ENCODE measurements at places on chromosomes 2 and 18. TPM values are rescaled to one million over a fixed set of nuclear protein-coding genes. Genes with fewer than 3 reads are reported as not detected.

Gene GLI2
- total RNA-seq, result 7.9 TPM

Gene SCN9A
- total RNA-seq, result 58.6 TPM

Gene CYP27C1
- total RNA-seq, result not detected

Gene APCDD1
- not detected for total RNA-seq

Gene UGP2
- 86.5 TPM for total RNA-seq

Gene GKN2
- total RNA-seq, result 1.6 TPM

Gene CCDC178
- 0.42 TPM for total RNA-seq

Gene LIMS4
- not detected for total RNA-seq

Gene CTLA4
- not detected for total RNA-seq

Gene GPN1
- 39.5 TPM for total RNA-seq

Gene RTP5
- total RNA-seq, result not detected

Gene SATB2
- 13.4 TPM for total RNA-seq

Gene LAMA3
- 3.9 TPM for total RNA-seq

Gene MBD2
- 30.9 TPM for total RNA-seq

Gene CMPK2
- 0.17 TPM for total RNA-seq

Gene DSC1
- 0.14 TPM for total RNA-seq

Gene DYNAP
- not detected for total RNA-seq

Gene MPHOSPH10
- total RNA-seq, result 29.9 TPM

Gene POTEI
- total RNA-seq, result not detected

Gene CNPPD1
- total RNA-seq, result 21.7 TPM

Gene YWHAQ
- total RNA-seq, result 443 TPM

Gene CDKL4
- not detected for total RNA-seq

Gene CRYGC
- total RNA-seq, result not detected

Gene IHH
- total RNA-seq, result not detected

Gene PDCL3
- 20.9 TPM for total RNA-seq

Gene KATNAL2
- total RNA-seq, result 0.87 TPM

Gene TCF4
- total RNA-seq, result 4.9 TPM

Gene IL36G
- total RNA-seq, result not detected

Gene SLC19A3
- 12.3 TPM for total RNA-seq

Gene ANKRD36C
- total RNA-seq, result 19.5 TPM

Gene AQP12B
- not detected for total RNA-seq

Gene RUFY4
- not detected for total RNA-seq

Gene SEH1L
- total RNA-seq, result 43.2 TPM

Gene ALLC
- total RNA-seq, result not detected

Gene HNMT
- total RNA-seq, result 17.0 TPM

Gene MEIS1
- total RNA-seq, result 3.9 TPM

Gene GPR39
- 0.49 TPM for total RNA-seq

Gene ST6GAL2
- not detected for total RNA-seq

Gene CTAGE1
- not detected for total RNA-seq

Gene ARHGEF33
- total RNA-seq, result 0.47 TPM

Gene HMSD
- 0.81 TPM for total RNA-seq

Gene ALPG
- not detected for total RNA-seq

Gene IL37
- total RNA-seq, result not detected

Gene CCDC142
- total RNA-seq, result 15.6 TPM

Gene FLACC1
- total RNA-seq, result 0.45 TPM

Gene POTEE
- not detected for total RNA-seq

Gene KLHL14
- 0.54 TPM for total RNA-seq

Gene LYG1
- 0.43 TPM for total RNA-seq

Gene CBLN2
- 0.61 TPM for total RNA-seq

Gene ITGB6
- total RNA-seq, result not detected

Gene IGFBP2
- total RNA-seq, result 245 TPM

Gene AMER3
- not detected for total RNA-seq

Gene ST8SIA5
- total RNA-seq, result not detected

Gene ADAM23
- total RNA-seq, result 24.6 TPM

Gene RAD51AP2
- total RNA-seq, result not detected

Gene SH3RF3
- total RNA-seq, result 0.32 TPM

Gene SFXN5
- total RNA-seq, result 13.7 TPM

Gene FZD7
- total RNA-seq, result 16.8 TPM

Gene INPP5D
- total RNA-seq, result 1.3 TPM
